Aorta (tissue), 5 donors: ENCODE measurements at places on chromosomes 1 and 21. TPM values are rescaled to one million over a fixed set of nuclear protein-coding genes. Genes with fewer than 3 reads are reported as not detected.

- DNase-seq: no peak
- H3K27ac ChIP-seq: no peak overlapping the region
- H3K27me3 ChIP-seq: no peaks in the 10 kb centered on the region
- no peaks in the 10 kb centered on the region for H3K36me3 ChIP-seq
Measured at GRCh38 chr1:210739627-210740026, 394.3 kb downstream of the KCNH1 start.

Gene TMEM61
- total RNA-seq: 5.6 TPM

DNA sequence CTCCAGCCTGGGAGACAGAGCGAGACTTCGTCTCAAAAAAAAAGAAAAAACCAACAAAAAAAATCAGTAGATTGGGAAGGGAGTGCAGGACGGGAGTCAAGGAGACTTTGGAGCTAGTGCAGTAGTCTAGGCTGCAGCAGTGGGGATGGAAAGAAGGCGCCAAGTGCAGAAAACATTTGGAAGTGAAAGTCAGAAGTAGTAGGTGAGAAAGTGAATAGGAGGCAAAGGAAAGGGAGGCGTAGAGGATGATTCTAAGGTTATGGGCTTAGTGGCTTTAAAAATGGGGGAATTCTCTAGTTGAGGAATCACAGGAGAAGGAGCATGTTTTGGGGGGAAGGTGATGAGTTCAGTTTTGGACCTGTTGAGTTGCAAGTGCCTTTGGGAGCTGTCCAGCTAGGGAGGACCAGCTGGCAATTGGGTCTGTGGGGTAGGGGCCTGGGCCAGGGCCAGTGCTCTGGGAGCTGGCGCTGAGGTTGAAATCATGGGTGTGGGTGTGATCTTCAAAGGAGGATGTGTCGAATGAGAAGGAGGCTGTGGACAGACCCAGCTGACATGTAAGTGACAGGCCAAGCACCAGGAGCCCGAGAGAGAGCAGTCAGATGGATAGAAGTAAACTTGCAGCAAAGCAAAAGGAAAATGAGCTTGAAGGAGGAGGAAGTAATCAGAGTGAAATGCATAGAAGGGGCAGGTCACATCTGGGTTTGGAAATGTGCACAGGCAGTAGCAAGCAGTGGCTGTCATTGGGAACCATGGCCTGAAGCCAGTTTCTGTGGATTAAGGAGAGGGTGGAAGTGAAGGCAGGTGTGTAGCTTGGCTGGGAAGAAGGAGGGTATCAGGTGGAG is 15.8 kb downstream of the TMCC2 start:
- no peak overlapping the region for H3K27ac ChIP-seq
- no peak overlapping the region for H3K4me3 ChIP-seq
- no peak for DNase-seq
- no peaks in the 10 kb centered on the region for H3K27me3 ChIP-seq
- no peaks in the 10 kb centered on the region for H3K4me1 ChIP-seq

Gene KPNA6
- total RNA-seq: 66.2 TPM

- no peaks in the 10 kb centered on the region for H3K36me3 ChIP-seq
- DNase-seq: no peak
- no peak overlapping the region for H3K4me3 ChIP-seq
- no peaks in the 10 kb centered on the region for H3K27me3 ChIP-seq
Measured at GRCh38 chr1:194252199-194252598, 1065.8 kb upstream of the B3GALT2 start.

DNA sequence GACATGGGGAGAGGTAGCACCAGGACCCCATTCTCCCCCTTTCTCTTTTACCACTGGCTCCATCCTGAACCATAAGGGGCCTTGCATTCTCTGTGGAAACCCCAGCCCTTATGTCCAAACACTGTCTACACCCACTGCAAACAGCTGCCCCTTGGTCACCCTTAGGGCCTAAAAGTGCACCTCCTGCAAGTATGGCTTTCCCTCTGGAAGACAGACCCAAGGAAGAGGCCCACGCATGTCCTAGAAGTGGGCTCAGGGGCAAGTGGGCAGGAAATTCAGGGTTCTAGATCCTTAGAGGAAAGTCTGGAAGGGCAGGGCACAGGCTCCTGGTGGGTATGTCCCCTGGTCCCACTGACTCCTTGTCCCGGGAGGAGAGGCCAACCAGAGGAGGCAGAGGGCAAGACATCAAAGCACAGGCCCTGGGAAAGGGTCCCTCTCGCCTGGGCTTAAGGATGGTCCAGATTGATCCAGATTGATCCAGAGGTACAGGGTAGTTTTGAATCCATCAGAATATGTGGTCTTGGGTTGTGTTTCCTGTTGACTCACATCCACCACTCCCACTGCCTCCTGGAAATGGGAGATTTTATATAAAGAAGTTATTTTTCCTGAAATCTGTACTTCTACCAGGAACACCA is 150.9 kb downstream of the GRIK3 start:
- H3K27me3 ChIP-seq: no peaks in the 10 kb centered on the region
- no peaks in the 10 kb centered on the region for H3K4me1 ChIP-seq
- H3K4me3 ChIP-seq: no peak overlapping the region
- no peaks in the 10 kb centered on the region for H3K36me3 ChIP-seq
- DNase-seq: no peak

Gene LEFTY2
- 5.1 TPM for total RNA-seq

Gene PDC
- total RNA-seq: not detected

DNA sequence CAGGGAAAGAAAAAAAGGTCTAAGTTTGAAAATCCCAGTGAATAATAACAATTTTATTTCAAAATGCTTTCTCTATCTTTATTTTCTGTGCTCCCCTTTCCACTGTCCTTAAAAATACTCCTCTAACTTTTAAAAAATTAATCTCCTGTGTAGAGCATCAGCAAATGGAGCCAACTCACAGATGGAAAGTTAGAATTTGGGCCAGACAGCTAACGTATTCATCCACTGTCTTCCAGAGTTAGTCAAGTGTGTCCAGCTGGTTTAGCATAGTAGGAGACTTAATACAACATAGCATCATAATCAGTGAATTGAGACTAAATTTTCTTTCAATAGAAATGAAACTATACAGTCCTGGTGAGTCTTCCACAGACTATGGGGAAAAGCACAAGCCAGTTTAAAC is 419.0 kb upstream of the LRRC7 start:
- no peaks in the 10 kb centered on the region for H3K27me3 ChIP-seq
- no peaks in the 10 kb centered on the region for H3K4me1 ChIP-seq
- no peak for DNase-seq
- H3K4me3 ChIP-seq: no peak overlapping the region
- H3K27ac ChIP-seq: no peak overlapping the region

Gene NHLH2
- total RNA-seq: not detected

Gene DENND1B
- 20.5 TPM for total RNA-seq

DNA sequence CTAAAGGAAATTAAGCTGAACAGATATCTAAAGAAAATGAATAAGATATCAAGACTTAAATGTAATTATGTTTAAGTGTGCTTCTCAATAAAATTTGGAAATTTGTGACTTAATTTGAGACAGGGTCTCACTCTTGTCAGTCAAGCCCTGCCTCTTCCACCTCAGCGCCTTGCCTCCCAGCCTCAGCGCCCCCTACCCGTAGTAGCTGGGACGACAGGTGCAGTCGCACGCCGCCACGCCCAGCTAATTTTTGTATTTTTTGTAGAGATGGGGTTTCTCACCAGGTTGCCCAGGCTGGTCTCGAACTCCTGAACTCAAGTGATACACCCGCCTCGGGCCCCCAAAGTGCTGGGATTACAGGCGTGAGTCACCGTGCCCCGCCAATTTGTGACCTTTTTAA is 117.0 kb downstream of the CLEC20A start:
- no peak for DNase-seq
- H3K27ac ChIP-seq: no peak overlapping the region
- no peaks in the 10 kb centered on the region for H3K27me3 ChIP-seq
- no peaks in the 10 kb centered on the region for H3K4me1 ChIP-seq

Gene VCAM1
- total RNA-seq: 27.8 TPM

- peak within 1 kb of the TSS; percentile 98 for H3K4me3 ChIP-seq
- no peaks in the 10 kb centered on the region for H3K36me3 ChIP-seq
- H3K27me3 ChIP-seq: no peaks in the 10 kb centered on the region
- H3K4me1 ChIP-seq: no peaks in the 10 kb centered on the region
- peak; percentile 75 for DNase-seq
Measured at GRCh38 chr21:46097336-46098293, at the start of gene COL6A2. Gene COL6A2 (plus strand): TSS chr21:46098112.

- no peak overlapping the region for H3K4me3 ChIP-seq
- H3K36me3 ChIP-seq: no peaks in the 10 kb centered on the region
- no peak for DNase-seq
- no peak overlapping the region for H3K27ac ChIP-seq
- H3K27me3 ChIP-seq: no peaks in the 10 kb centered on the region
Measured at GRCh38 chr1:64841330-64842065, 96.6 kb downstream of the RAVER2 start.

- H3K36me3 ChIP-seq: no peaks in the 10 kb centered on the region
- H3K27ac ChIP-seq: no peak overlapping the region
- DNase-seq: no peak
- no peaks in the 10 kb centered on the region for H3K27me3 ChIP-seq
- H3K4me3 ChIP-seq: no peak overlapping the region
Measured at GRCh38 chr1:42431514-42431913, 24.3 kb downstream of the ZMYND12 start.

DNA sequence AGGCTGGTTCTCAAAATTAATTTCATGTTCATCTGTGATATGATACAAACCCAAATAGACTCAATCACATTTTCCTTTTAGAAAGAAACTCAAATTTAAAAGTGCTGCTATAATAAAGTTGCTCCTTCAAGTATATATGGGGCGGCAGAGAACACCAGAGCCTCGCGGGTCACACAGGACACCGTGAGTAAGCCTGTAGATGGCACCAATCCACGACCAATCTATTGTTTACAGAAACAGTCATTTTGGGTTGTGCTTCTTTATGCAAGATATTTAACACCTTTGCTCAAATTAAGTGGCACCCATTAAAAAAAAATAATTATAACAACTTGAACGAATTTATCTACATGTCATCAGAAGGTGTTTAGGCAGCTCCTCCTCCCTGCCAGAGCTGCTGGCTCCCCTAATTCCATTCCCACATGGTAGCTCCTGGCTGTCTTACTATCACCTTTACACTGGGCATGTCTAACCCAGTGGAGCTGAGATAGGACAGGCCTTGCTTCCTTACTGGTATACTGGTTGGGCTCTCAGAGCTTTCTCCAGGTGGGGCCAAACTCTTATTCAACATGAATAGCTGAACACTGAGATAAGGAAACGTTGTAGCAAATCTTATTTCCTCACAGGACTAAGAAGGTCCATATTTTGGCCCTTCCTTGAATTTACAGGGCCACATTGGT is 287.0 kb downstream of the SDCCAG8 start:
- H3K4me1 ChIP-seq: no peaks in the 10 kb centered on the region
- H3K27ac ChIP-seq: no peak overlapping the region
- H3K27me3 ChIP-seq: no peaks in the 10 kb centered on the region
- no peak for DNase-seq
- H3K4me3 ChIP-seq: no peak overlapping the region

DNA sequence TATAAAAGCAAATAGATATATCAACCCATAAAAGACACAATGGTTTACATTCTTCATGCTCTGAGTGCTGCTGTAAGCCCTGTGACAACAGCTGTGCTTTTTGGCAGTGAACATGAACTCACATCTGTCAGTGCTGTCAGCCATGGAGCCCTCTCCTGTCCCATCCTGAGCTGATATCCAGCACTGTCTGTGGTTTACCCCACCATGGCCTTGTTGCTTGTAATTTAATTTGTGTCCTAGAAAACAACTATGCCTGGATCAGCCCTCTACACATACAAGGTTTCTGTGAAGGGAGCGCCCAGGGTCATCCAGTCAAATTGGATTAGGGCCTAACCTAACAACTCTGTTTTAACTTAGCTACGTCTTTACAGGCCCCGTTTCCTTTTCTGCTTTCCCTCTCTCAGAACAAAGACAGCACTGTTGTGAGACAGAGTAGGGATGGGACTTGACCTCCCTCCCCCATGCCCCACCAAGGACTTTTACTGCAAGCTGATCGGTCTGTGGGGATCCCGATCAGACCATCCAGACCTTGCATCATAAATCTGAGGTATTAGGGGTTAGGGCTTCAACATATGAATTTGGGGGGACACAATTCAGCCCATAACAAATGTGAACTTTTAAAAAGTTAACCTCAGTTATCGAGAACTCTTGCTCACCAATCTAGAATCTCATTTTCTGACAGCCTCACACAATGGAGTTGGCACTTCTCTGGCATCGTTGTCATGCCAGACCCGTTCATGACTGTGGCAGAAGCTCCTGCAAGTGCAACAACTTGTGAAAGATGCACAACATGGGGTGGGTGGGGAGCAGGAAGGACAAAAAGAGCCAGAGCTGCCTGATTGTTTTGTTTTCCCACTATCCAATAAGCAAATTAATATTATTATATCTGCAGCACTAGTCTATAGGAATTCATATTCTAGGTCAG is 16.4 kb upstream of the SLC44A3 start:
- no peak overlapping the region for H3K27ac ChIP-seq
- H3K4me3 ChIP-seq: no peak overlapping the region
- no peaks in the 10 kb centered on the region for H3K36me3 ChIP-seq
- H3K27me3 ChIP-seq: no peaks in the 10 kb centered on the region

DNA sequence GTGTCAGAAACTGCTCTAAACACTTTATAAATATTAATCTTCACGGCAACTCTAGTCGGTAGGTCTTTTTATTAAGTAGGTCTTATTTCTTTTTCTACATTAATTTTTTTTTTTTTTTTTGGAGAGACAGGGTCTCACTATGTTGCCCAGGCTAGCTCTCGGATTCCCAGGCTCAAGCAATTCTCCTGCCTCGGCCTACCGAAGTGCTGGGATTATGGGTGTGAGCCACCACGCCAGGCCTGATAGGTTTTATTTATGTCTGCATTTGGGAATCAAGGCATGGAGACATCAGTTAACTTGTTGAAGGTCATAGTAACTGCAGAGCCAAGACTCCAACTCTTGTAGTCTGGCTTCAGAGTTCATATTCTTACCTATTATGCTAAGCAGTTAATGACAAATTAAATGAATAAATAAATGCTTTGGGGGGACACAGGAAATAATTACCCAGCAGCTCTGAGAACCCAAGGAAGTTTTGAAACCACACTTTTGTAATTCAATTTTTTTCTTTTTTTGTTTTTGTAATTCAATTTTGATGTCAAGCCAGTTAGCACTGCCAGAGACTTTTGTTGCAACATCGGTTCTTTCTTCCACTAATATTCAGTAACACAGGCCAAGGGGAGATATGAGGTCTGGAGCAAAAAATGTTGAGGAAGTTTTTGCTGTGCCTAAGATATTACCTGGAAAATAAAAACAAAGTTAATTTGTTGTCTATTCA is 9.4 kb upstream of the UAP1 start:
- no peaks in the 10 kb centered on the region for H3K36me3 ChIP-seq
- no peak overlapping the region for H3K4me3 ChIP-seq
- no peak for DNase-seq

Gene C8A
- total RNA-seq: not detected

Gene C1orf87
- total RNA-seq: 0.51 TPM

DNA sequence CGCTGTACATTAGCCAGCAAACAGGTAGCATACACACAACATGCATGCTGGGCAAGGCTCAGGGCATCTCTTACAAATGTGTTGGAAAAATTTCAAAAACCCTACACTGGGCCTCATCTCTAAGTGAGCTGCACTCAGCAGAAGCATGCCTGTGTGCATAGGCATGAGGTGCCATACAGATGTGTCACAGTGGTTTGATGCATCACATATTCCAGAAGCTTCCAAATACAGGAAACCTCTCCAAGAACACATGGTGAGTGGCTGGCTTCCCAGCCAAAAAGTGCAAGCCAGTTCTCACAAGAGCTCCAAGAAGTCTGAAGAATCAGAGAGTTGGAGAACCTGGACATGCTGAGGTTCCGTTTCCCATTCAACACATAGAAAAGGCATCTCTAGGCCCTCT is 58.3 kb downstream of the CD46 start:
- peaks cover 4% of the 10 kb centered on the region for H3K4me1 ChIP-seq
- H3K4me3 ChIP-seq: no peak overlapping the region
- H3K36me3 ChIP-seq: peaks cover 19% of the 10 kb centered on the region
- peak overlapping the region; percentile 50 for H3K27ac ChIP-seq
- no peak for DNase-seq
